ENCODE measurements at places on chromosomes 12 and 14.

DNA sequence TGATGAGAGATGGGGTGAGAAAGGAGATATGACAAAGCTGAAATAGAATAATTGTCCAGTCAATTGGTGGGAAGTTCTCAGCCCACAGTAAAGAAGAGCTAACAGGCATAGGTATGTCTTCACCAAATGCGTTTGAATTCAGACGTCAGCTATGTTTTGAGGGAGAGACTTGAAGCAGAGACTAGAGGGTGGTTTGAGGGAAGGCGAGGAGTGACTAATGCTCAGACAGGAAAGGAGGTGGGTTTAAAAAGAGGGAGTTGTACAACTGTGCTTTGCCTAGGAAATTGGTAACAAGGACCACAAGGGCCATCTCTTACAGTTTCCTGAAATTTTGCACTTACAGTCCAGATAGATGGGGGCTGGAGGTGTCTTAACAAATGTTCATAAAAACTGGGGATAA is 6.4 kb downstream of the JKAMP start:
- DNase-seq, result no peak

- no peak for DNase-seq
Measured at GRCh38 chr14:69284170-69284569, 24.2 kb downstream of the GALNT16 start.

DNA sequence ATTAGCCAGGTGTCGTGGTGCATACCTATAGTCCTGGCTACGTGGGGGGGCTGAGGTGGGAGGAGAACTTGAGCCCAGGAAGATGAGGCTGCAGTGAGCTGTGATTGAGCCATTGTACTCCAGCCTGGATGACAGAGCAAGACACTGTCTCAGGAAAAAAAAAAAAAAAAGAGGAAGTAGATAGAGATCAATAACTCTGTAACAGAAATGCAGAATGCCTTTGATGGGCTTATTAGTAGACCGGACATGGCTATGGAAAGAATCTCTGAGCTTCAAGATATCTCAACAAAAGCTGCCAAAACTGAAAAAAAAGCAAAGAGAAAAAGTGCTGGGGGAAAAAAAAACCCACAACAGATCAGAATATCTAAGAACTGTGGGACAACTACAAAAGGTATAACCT is 37.5 kb downstream of the GPR68 start:
- DNase-seq, result no peak

DNA sequence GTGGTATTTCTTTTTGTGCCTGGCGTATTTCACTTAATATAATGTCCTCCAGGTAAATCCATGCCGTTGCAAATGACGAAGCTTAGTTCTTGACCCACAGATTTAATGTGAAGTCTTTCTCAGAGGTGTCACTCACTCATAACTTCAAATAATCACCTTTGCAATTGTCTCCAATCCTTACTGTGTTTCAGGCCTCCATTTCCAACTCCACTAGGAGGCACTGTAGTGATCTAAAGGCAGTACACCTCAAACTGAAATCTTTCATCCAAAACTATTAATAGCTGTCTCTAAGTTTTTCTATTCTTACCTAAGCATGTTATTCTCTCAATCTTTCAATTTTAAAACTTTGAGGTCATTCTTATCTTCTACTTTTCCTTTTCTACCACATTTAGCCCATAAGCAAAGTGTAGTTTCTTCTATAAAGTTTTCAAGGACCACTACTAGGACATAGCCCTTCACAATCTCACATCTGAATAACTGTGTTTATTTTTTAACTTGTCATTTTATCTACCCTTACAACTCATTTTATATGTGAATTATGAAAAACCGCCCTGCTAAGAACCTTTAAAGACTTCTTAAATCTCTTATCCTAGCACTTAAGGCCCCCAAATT is 25.5 kb upstream of the FBXO34 start:
- DNase-seq, result peak; percentile 33

DNA sequence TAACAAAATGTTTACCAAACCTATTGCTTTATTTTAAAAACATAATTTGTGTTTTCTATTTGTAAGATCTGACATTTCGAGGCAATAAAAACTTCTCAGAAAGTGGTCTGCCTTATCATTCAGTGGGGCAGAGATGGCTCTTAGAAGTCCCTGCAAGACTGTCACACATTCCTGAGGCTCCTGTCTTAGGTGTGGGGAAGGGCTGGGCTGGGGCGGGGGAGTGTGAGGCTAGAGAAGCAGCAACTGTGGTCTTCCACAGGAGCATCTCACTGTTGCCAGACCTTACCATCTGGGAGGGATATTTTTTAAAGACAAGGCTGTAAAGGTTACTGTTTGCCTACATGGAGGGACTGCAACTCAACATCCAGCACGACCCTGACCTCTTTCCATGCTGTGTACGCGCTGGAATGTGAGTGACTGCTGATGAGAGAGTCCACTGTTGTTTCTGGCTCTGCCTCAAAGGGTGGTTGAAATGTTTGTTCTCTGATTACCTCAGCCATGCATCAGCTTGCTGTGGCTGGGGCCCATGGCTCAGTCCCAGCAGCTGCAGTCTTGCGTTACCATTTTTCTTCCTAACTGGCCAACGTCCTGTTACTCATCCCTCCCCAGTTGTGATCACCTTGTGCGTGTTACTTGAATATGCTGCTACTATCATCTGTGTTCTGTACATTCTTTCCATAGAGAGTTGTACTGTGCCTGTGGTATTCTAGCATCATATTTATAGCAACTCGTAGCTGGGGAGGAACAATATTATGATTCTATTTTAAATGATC is 12.4 kb downstream of the ERG28 start:
- peak; percentile 54 for DNase-seq

GRCh38 chr12:45458238-45458637 is 242.3 kb downstream of the ANO6 start:
- DNase-seq, result no peak

DNA sequence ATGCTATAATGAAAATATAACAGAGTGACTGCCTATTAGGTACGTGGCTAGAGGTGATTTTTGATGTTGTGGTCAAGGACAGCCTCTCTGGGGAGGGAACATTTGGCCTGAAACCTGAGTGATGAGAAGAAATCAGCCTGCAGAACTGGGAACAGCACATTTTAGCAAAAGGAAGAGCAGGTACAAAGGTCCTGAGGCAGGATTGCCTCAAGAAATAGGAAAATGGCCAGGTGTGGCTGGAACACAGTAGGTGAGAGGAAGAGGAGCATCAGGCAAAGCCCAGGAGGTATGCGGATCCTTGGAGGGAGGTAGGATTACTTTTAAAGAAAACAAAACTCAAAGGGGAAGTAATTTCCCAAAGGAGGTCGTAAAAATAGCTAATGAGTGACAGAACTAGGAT is 582.9 kb downstream of the MED13L start:
- DNase-seq, result no peak

DNA sequence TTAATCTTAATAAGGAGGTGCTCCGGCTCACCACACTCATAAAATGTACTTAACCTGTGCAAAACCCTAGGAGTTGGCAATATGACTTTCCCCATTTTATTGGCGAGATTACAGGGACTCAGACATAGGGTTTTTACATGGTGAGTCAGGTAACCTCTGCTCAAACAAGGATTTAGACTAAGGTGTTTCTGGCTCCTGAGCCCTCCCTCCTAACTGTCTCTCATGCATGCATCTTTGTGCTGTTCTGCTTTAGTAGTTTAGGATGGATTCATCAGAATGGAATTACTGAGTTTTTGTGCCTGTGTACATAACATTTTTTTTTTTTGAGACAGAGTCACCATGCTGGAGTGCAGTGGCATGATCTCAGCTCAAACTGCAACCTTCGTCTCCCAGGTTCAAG is 993.3 kb upstream of the TMEM132C start:
- DNase-seq, result no peak

GRCh38 chr14:95043314-95043713 is 114.0 kb downstream of the DICER1 start:
- no peak for DNase-seq

DNA sequence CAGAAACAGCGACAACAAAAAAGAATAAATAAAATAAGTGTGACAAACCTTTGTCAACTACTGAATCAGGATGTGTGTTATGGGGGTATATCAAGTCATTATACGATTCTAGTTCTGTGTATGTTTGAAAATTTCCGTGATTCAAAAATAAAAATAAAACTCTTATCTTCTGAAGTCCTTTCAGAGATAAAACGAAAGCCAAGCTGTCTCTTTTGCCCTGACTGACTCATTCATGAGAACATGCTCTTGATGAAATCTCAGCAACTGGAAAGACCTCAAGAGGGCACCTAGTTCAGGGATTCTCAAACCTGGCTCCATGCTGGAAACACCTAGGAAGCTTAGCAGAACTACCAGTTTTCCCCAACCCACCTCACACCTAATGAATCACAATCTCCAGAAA is 9.2 kb downstream of the FOXN3 start:
- DNase-seq, result no peak

- no peak for DNase-seq
Measured at GRCh38 chr14:74648601-74649000, 36.6 kb upstream of the LTBP2 start.

DNA sequence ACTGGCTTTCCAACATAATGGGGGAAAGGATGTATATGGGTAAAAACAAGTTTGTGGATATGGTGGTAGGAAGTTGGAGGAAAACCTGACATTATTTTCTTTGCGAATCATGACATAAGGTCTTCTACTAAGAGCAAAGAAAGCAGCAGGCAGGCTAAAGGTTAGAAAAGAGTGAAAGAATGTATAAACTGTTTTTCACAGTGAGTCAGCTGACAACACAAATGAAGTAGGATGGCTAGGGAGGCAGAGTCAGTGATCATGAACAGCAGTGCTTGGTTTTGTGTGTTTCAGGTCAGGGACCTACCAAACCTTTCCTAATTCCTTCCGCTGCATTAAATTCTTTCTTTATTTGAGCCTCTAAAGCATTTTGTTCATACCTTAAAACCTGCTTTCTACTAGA is 46.3 kb upstream of the CATSPERB start:
- DNase-seq, result no peak

DNA sequence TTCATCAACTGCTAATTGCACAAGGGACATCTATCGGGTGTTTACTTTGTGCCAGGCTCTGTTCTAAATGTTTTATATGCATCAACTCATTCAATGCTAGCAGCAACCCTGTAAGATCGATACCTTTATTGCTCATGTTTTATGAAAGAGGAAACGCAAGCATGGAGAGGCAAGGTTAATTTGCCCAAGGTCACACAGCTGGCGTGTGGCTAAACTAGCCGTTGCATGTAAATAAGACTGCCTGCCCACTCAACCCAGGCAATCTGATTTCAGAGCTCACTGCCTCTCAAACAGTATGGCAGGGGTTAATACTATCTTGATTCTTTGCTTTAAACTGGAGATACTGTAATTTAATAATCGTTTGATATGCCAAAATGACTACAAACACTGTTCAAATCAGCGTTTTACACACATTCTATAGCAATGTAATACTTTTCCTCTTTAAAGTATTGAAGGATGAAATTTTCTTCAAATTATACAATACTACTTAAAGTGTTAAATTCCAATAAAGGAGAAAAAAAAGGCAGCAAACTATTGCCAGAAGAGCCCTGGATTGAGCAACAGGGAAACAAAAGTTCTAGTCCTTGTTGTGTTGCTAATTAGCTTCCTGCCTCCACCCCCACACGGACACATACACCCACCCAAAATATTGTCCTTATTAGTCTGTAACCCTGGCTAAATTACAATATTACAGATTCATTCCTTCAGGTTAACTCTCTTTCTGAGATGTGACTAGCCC is 39.1 kb upstream of the DHRS7 start:
- DNase-seq, result no peak

DNA sequence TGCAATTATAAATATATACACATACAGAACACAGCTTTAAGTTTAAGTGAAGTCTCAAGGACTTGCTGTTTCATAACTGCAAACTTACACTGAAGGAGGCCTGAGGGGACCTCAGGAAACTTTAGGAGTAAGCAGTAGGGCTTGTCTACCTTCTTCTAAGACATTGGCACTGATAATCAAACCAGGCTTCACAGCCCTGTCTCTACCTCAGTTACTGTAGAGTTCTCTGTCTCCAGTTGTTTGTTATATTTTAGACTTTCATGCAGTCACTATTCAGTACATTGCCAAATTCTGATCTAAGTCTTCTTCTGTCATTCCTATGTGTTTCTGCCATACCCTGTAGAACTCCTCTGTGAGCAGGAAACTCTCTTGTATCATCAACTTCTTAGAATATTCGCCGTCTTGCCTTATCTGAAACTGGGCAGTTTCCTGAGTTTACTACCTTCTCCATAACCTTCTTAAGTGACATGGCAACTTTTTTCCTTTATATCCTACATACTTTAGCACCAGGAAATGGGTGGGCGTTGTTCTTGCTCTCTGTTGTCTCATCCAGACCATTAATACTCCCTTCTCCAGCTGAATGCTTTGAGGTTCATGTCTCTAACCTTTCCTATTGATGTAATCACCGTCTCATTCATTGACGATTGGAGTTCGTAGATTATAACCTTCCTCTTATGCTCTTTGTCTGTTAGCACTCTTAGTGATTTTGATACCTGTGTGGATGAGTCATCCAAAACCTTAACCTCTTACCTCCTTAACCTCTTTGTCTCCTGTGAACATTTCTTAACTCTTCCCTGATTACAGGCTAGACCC is 11.4 kb downstream of the APAF1 start:
- peak; percentile 30 for DNase-seq

- no peak for DNase-seq
Measured at GRCh38 chr12:120399531-120399930, 30.6 kb upstream of the MSI1 start.

DNA sequence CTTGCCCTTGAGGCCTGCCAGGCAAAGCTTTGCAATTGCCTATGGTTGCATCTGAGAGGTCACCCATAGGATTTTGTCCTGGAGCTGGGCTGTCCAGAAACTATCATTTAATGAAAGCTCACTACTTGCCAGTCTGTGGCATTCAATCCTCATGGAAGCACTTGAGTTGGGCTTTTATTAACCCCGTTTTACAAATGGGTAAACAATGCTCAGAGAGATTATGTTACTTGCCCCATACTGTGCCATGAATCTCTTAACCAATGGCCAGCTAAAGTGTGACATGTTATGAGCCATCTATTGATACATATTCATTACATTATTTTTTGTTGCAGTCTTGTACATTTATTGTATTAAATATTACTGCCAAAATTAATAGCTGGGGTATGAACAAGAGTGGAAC is 35.9 kb downstream of the PDZRN4 start:
- no peak for DNase-seq

DNA sequence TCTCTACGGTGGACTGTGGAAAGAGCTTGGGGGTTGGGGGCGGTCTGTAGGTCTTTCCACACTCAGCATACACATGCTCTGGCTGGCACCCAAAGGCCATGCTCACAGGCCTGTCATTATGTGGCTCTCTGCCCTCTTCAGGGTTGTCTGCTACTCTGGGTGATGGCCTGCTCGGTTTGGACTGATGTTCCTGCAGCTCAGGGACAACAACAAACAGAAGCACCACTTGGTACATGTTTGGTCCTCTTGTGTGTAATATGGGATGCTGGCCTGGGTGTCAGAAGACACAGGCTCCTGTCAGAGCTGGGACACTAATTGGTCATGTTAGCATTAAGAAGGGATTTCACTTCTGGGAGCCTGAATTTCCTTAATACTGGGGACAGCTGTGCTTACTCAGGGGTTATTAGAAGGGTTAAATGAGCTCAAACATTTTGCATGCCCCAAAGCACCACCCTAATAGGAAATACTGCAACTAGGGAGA is 32.7 kb upstream of the SELPLG start:
- DNase-seq, result no peak

Measured in HT-29 (cell line).